ENCODE measurements at places on chromosomes 6 and 20. TPM values are rescaled to one million over a fixed set of nuclear protein-coding genes. Genes with fewer than 3 reads are reported as not detected.

GRCh38 chr20:5168651-5169396, 42.0 kb downstream of the CDS2 start:
- peak; percentile 29 for DNase-seq

GRCh38 chr6:110856296-110856695, 18.3 kb upstream of the AMD1 start:
- DNase-seq = no peak

DNA sequence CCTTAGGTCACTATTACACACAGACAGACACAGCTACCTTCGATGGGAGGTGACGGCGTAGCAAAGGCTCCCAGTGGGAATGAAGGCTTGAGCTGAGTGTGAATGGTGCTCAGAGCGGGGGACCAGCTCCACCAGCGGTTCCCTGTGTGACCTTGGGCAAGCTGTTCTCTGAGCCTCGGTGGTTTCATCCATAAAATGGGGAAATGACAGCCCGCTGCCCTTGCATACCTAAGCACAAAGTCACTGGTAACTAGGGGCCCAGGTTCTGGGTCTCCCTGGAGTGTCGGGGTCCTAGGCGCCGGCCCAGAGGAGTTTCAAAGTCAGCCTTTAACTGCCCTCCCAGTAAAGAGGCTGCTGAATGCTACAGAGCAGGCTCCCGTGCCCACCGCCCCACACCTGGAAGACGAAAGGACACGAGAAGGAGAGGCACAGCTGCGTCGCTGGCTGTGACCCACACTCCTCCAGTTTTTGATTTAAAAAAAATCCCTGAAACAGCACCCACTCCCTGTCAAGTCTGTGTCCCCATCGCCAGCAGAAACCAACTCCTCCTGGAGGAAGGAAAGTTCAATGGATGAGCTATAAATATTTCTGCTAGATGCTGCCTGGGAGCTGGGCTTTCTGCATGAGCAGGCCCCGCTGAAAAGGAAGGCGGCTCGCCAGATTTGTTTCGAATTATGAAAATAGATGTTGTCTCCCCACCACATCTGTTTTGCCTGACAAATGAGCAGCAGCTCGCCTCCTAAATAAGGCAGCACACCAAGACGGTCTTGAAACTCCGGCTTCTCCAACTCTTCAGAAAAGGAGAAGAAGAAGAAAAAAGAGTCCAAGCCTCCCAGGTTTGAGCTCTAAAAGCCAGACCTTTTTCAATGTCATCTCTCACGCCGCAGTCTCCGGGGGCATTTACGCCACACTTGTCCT, 27.4 kb downstream of the PMEPA1 start:
- peak; percentile 75 for DNase-seq

DNA sequence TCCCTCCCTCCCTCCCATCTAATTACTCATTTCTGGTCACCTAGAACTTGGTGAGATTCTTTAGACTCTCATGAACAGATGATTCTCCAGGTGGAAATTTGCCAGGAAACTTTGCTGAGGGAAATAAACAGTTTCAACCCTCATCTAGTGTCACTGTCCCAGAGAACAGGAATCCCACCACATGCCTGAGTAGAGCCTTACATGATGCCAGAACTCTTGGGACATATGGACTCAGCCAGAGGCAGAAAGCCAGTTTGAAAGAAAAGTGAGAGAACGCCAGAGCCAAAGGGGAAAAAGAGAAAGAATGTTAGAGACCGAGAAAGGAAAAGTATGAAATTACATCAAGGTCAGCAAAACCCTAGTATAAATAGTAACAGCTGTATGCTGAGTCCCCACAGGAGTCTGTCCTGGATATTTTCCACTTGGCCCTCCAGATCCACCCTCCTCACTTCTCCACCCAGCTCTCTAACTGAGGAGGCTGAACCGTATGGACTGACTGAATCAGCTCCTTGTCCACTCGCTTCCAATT, 127.5 kb upstream of the COL21A1 start:
- no peak for DNase-seq

Gene SCAND1
- 187 TPM for polyA plus RNA-seq

DNA sequence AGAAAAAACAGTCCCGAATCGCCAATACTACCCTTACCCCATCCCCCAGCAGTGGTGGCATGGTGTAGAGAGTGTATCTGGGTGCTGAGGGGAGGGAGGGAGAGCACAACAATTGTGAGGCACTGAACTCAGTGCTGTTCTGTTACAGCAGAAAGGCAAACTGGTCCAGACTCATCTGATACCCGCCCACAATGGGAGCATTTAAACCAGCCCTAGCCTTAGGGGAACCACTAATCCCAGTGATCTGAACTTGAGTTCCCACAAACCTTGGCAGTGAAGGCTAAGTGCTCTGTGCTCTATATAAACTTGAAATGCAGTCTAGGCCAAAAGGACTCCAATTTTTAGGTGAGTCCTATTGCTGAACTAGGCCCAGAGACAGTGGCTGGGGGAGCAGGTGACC, 666.4 kb upstream of the PTCHD4 start:
- no peak for DNase-seq

GRCh38 chr6:52362443-52363227, 684 bp downstream of the PAQR8 start:
- peak; percentile 49 for DNase-seq

GRCh38 chr20:39070484-39071231, 108.5 kb downstream of the DHX35 start:
- no peak for DNase-seq

DNA sequence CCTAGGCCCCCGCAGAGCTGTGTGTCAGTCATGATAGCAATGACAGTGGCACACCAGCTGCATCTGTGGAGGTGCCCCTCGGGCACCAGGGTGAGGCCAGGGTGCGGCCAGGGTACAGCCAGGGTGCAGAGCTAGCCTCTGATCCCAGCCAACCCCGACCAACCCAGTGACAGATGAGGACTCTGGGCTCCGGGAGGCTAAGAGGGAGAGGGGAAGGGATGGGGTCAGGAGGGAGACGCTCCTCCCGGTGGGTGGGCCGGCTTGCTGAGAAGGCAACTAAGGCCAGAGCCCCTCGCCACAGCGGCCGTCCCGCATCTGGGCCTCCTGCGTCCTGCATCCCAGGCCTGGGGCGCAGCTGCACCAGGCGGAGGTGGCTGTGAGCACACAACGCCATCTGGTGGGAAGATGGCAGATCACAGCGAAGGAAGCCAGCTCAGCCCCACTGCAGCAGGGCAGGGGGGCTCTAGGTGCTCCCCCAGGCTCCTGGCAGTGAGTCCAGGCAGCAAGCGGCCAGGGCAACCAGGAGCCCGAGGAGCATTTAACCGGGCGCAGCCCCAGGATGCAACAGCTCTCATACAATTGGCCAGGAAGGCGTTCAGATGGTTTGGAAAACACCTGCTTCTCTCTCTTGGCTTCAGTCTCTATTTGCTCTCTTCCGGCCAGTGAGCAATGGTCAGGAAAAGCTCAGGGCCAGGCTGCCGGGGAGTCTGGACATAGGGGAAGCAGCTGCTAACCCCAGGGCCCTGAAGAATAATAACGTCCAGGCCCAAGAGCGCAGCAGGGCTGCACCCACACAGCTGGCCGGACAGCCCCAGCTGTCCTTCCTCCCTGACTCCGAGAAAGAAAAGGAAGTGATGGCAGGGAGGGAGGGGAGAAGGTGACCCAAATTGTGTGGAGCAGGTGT, 169.4 kb downstream of the TAF4 start:
- no peak for DNase-seq

DNA sequence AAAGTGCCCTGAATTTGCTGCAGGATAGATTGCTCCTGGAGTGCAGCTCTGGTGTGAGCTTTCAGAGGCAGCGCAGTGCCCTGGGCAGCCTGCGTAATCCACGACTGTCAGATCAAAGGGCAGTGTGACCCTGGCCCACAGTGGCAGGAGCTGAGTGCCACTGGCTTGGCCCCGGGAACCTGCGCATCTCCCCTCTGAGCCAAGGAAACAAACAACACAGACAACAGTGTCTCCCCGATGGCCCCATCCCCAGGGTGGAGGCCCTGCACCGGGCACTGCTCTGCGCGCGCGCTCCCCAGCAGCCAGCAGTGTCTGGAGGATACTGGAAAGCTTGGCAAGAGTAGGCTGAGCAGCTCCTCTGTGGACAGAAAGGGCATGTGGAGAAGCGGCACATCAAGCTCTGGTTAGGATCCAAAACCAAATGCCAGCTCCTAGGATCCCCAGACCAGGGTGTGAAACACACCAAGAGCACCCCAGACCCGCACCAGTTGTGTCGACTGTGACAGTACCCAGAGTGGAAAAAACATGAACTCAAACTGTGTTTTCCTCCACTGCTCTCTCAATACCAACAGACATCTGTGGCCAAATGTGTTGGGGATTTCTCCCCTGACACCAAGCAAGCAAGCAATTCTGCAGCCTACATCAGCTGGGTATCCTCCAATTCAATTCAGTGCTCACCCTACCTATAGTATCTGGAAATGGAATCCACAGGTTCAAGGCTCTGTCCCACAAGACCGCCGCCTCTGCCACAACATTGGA, 26.7 kb downstream of the RBCK1 start:
- no peak for DNase-seq

DNA sequence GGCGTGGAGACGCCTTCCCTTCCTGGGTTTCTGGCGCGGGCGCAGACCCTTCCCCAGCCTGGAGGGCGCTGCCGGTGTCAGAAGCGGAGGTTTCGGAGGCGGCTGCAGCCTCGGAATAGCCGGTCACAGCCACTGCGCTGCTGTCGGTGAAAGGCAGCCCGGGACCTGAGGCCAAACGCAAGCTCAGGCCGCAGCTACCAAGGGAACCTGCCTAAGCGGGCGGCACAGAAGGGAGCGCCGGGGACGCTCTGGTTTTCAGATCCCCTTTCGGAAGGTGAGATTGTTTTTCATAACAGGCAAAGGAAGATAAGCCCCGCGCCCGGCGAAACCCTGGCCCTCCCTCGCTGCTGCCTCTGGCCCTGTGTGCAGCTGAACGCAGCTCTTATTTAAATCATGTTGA, 116.5 kb downstream of the FAM120B start:
- DNase-seq = no peak

Gene MOG
- polyA plus RNA-seq = not detected

Gene SDCBP2
- polyA plus RNA-seq = 0.72 TPM

GRCh38 chr20:59985864-59986263, 27.6 kb downstream of the CDH26 start:
- DNase-seq = no peak

DNA sequence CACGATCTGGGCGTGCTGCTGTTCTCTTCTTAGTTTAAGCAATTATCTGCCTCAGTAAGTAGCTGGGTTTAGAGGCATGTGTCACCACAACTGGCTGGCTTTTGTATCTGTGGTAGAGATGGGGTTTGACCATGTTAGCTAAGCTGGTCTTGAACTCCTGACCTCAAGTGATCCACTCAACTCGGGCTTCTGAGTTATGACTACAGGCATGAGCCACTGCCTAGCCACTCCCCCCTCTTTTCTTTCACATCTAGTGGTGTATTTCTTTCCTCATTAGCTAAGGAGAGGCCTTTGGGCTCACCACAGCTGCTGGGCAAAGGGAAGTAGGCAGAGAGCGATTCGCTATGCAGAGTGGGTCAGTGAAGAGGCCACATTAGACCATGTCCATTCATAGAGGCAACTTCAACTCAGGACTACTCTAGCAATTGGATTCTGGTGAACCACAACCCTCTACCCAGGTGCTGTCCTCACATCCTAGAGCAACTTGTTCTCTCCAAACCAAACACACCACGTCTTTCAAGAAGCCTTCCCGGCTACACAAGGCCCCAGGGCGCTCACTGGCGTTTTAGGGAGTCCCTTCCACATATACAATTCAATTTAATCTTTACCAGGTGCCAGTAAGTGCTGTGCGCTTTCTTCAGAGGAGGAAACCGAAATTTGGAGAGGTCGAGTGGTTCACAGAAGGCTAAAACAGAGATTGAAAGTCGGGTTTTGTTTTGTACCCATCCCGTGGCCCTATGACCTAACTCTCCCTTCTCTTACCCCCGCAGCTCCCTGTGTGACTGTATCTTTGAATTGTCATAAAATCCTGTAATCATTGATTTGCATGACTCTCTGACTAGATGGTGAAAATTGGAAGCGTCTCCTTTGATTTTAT, 26.5 kb upstream of the GFOD1 start:
- no peak for DNase-seq

Gene OTOR
- not detected for polyA plus RNA-seq

DNA sequence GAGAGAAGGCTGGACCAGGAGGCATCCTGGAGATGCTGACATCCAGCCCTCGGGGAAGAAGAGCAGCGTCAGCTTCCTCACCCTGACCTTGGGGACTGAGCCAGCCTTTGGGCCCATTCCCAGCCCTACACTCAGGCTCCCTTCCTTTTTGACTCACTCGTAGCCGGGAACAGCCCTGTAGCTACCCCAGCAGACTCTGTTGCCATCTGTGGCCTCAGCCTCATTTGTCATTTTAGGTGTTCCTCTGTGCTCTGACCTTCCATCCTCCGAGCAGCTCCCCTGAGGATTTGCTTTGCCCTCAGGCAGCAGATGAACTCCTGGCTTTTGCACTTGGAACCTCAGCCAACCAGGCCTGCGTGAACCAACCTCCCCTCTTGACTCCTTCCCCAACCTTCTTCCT, 67.5 kb downstream of the ELOVL2 start:
- DNase-seq = no peak

GRCh38 chr6:43253401-43253800, 10.1 kb downstream of the TTBK1 start:
- no peak for DNase-seq
